ENCODE measurements at places on chromosomes 16 and 17.

GRCh38 chr17:79017546-79018369 lies 6.2 kb upstream of the C1QTNF1 start:
- no peak for DNase-seq

- no peak for DNase-seq
These were observed 35.2 kb upstream of the KIFC3 start for GRCh38 chr16:57837305-57838125.

DNA sequence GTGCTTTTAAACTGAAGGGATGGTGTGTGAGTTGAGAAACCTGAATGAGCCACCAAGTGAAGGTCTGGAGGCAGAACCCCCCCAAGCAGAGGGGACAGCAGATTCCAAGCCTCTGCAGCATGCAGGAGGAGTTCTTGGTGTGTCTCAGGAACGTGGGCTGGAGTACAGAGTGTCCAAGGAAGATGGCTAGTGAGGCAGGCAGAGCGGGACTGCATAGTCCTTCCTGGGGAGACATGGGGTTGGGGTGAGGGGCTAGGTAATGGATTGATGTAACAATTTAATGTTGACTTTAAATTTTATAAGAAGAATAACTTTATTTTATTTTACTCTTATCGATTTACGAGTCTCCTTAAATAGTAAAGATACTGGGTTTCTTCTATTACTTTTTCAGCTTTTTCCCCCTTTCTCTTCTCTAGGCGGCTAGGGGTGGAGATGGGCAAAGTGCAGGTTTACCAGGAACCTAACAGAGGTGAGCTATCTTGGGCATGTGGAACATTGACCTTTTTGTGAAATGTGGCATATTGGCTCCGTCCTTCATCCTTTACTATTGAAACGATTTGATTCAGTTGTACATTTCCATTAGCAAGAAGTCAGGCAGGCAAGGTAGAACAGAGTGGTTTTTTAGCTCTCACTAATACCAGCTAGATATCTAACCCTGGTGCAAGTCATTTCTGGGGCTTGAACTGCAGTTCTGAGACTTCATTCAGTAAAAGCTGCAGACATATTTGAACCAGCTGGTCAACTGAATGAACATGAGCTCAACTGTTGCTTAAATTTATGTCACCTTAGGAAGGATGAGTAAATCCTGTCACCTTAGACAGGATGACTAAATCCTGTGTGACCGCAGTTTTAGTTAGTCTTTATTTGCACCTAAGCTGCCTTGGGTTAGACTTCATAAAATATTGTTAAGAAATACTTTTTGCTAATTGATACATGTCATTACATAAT lies 9.2 kb downstream of the PRPSAP2 start:
- no peak for DNase-seq

DNA sequence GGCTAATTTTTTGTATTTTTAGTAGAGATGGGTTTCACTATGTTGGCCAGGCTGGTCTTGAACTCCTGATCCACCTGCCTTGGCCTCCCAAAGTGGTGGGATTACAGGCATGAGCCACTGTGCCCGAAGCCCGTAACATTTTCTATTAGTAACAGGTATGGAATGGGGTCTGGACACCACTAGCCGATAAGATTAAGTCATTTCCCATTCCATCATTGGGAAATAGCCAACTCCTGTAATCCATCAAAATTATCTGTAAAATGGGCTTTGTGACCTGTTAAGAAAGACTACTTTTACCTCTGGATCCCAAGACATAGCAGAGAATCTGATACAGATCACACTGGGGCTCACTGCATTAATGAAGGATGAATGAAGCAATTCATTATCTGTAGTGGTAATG lies 3.9 kb upstream of the LUC7L3 start:
- no peak for DNase-seq

GRCh38 chr17:38877130-38877851 lies 7.4 kb downstream of the LASP1 start:
- no peak for DNase-seq

GRCh38 chr16:67544329-67544841 lies 15.8 kb downstream of the RIPOR1 start:
- DNase-seq, result no peak

DNA sequence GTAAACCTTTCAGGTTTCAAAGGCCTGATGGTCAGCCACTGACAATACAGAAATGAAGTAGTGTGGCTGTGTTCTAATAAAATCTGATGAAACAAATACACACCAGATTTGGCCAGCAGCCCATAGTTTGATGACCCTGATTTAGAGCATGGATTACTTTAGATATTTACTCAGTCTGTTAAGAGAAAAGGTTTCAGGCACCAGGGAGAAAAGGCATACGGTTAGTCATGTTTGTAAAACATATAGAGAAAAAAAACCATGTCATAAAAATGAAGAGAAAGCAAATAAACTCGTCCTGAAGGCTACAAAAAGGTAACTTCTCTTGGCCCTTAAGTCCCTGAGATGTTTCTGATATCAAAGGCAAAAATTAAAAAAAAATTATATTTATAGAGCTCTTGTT lies 112.1 kb downstream of the ADAMTS18 start:
- no peak for DNase-seq

- DNase-seq, result no peak
These were observed 37.8 kb upstream of the C16orf78 start for GRCh38 chr16:49335828-49336227.

DNA sequence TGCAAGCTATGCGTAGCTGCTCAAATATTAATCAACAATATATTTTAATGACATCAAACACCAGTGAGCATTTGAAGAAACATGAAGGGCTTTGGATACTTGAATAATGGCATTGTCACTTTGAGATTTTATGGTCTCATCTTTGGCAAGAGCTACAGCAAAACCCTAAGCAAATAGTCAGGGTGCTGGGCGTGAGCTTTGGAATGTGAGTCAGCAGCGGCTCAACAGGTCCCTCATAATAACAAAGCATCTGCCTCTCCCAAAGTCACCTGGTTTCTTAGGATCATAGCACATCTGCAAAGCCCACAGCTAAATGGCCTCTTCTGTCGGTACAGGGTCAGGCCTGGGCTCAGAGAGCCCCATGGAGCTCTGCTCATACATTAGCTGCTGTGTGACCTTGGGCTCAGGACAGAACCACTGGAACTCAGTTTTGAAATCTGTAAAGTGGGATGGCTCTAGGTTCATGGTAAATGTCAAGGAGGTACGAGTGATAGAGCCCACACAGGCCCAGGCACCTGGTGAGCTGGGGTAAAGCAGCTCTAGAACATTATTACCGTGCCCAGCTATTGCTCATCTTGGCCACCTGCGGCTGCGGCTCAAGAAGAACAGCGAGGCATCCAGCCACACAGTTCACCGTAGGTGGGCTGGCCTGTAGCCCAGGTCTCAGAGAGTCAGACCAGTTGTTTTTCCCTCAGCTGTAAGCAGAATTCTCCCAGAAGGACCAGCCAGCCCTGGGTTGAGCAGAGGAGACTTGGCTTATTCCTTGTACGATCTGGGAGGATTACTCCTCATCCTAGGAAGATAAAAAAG lies 544.5 kb upstream of the CDH11 start:
- DNase-seq, result no peak

All from stimulated activated CD8-positive, alpha-beta memory T cell treated with anti-CD3 and anti-CD28 coated beads, Interleukin-15, amount 100 ng/mL, for 1 hour (primary cell).